ENCODE measurements at places on chromosomes 16 and 17.

DNA sequence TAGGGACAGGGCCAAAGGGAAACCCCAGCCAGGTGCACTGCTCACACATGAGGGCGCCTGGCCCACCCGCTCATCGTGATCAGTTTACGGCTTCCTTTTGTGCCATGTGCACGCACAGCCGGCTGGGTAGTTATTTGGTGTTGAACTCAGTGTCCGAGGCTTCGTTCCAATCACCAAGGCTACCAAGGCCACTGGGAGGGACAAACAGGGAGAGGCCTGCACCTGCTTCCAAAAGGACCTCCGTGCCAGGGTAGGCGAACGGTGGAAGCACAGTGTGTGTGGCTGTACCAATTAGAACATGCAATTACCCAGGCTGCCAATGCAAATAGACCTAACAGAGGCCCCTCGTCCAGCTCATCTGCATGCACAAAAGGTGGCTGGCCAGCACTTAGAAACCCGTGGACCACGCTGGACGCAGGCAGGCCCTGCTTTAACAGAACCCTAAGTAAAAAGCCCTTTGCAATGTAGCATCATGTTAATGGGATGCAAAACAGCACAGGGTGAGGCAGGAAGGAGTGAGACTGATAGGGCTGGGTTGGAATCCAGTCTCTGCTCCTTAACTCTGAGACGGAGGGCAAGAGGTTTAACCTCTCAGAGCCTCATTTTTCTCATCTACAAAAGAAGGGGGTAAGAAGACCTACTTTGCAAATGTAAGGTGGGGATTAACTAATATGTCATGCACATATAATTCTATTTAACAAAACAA is 204.0 kb downstream of the XYLT1 start:
- no peak for DNase-seq

DNA sequence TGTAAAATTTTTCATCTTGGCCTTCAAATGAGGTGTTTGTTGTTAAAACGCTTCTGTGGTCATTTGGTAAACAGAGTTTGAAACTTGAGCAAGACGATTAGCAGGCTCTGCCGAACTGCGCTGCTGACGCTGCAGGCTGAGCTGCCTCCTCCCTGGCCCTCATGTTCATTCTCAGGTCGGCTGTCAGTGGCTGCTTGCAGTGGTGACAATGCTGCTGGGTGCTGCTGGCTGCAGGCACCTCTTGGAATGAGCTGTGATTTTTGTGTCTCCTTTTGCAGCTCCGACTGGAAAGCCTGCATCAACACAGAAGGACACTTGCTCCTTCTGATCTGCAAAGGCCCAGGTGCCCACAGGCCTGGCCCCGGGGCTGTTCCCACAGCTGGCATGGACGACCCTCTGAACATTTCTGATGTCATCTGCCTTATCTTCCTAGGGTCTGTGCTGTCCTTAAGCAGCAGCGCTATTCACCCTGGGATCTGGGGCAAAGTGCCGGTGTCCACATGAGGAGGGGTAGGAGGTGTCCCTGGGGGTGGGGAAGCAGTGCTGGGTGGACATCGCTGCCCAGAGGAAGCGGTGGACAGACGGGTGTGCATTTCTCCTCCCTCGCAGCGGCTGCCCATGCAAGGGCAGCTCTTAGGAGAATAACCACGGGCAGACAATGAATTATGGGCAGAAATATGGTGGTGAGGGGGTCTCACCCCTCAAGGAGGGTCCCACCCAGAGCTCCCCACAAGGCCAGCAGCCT is 23.1 kb upstream of the OSGIN1 start:
- DNase-seq = no peak

GRCh38 chr17:2071455-2072281 is 16.8 kb downstream of the HIC1 start:
- DNase-seq = peak; percentile 35

DNA sequence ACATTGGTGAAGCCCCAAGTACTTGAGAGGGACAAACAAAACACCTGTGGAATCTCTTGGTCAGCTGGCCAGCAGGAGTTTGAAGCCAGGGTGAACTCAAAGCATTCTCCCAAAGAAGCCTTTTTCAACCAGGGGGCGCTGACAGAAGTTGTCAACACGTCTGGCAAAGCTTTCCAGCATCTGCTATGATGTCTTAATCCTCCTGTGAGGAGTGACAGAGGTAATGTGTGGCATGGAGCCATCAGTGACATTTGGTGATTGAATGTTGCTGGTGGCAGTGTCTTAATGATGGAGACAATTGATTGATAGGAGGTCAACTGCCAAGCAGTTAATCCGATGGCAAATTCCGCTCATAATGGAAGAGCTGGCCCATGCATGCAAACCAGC is 257.6 kb upstream of the HSBP1 start:
- DNase-seq = no peak

- no peak for DNase-seq
These were observed 41.4 kb downstream of the GRB2 start for GRCh38 chr17:75364078-75364477.

DNA sequence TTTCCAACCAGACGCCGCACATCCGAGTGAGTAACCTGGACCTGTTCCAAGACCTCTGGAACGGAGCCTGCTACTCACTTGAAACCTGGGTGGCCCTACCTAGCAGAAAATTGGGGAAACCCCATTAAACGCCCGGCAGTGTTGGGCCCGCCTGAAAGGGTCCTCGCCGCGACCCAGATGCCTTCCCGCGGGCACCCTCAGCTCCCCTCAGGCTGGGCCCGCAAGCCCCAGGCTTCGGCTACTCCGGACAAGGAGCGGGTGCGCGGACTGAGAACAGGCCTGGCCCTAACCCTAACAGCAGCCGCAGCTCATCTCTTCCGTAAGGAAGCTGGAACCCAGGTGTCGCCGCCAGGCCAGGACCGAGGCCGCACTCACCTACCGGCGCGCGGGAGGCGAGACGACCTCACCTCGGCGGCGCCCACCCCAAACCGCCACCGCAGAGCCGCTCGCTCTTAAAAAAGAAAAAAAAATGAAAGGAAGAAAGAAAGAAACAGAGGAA is 344 bp downstream of the PSME3IP1 start:
- no peak for DNase-seq
